ENCODE measurements at places on chromosomes 2 and 18.

DNA sequence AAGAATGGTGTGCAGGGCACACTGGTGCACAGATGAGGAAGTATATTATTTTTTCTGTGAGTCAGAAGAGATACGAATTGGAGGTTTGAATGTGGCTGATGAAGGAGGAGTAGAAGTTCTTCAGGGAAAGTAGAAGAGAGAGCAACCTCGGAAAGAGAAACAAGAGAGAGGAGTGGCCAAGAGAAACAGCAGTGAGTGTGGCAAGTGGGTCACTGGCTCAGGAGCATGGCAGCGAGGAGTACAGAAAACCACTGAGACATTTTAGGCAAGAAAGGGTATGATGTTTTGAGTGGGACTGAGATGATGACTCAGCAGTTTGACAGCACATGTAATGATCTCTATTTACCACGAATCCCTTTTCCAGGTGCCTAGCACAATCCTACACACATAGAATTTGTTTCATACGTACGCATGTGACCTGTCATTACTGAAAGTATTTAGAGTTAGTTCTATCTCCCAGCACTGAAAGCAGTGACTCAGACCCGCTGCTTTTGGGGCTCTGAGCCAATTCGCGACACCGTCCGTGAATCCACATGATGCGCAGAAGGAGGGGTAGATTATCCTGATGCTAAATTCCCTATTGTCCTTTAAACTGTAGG is 915.4 kb downstream of the DCDC2C start:
- DNase-seq: no peak

GRCh38 chr2:96344011-96344410 is 8.4 kb downstream of the NCAPH start:
- peak; percentile 60 for DNase-seq

DNA sequence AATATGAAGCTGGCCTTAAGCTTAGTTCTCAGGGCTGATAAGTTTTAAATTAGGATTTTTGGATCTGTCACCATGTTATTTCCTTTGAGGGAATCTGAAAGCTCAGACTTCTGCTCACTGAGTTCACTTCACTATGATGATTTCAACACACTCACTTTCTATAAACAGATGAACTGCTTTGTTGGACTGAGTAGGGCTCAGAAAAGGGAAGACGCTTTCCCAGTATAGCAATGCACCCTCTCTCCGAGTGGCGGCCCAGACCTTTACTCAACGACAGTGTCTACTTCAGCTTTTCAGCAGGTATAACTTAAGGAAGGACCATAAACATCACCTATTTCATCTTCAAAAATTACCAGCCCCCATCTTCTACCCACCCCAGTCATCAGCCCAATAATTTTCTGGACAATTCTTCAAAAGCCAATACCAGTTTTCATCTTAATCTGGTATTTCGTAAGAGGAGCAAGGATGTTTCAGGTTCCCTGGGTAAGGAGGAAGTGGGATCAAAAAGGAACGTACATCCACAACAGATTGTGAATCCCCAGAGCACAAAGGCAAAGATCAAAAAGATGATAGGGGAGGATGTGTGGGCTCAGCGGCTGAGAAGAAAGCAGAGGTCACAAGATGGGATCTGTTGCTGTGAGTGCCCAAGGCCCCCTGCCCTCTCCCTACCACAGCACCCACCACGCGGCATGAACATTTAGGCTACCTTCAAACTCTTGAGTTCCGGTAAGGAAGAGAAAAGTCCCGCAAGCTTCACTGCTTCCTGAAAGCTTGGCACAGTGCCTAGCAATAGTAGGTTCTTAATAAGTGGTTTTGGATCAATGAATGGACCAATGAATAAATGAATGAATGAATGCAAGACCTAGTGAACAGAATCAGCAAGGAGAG is 41.9 kb downstream of the LPIN2 start:
- peak; percentile 47 for DNase-seq

DNA sequence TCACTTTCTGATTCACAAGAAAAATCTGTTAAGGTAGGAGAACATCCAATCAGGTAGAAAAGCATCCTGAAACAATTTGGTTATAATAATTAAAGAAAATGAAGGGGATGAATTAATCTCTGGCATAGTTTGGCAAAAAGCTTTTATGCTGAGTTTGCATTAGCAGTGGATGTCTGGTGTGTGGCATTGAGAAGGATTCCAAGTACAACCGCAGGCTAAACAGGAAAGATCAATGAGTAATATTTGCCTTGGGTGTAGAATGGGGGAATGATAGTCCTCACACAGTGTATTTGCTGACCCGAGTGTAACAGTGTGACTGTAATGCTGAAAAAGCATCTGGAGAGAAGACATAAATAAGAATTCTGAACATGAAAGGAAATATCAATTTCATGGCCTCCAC is 68.3 kb upstream of the SESTD1 start:
- no peak for DNase-seq

- no peak for DNase-seq
Measured at GRCh38 chr2:73202156-73203054, at the start of gene NOTO. Gene NOTO (plus strand): TSS chr2:73202574. CDS start chr2:73202667, 93 bp downstream.
